ENCODE measurements at places on chromosomes 7 and 10.

GRCh38 chr10:102643336-102644065, 778 bp upstream of the TRIM8 start:
- no peak for DNase-seq

DNA sequence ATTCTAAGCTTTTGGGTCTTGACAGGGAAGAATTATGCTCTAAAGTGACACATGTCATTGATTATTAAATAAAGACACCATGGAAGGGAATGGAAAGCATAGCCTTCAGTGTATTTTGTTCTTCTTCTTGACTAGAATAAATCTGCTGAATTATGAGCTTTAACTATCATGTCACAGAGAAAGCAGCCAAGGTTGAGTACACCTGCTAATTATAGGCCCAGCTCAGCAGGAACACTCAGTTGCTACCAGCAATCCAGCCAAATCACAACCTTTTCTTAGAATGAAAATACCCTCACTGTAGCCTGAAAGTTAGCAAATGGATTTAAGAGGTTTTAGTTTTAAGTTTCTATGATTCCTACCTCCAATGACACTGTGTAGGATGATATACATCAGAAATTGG, 225.3 kb upstream of the RHOBTB1 start:
- DNase-seq, result no peak

GRCh38 chr7:101902680-101903514, 85.5 kb downstream of the CUX1 start:
- DNase-seq, result no peak

GRCh38 chr10:34580214-34580613, 234.9 kb downstream of the PARD3 start:
- no peak for DNase-seq

GRCh38 chr10:20954519-20954918, 57.4 kb upstream of the NEBL start:
- no peak for DNase-seq
